ENCODE measurements at places on chromosomes 12 and 14.

- DNase-seq: no peak
Measured at GRCh38 chr14:96173636-96174475, 30.8 kb upstream of the BDKRB2 start.

DNA sequence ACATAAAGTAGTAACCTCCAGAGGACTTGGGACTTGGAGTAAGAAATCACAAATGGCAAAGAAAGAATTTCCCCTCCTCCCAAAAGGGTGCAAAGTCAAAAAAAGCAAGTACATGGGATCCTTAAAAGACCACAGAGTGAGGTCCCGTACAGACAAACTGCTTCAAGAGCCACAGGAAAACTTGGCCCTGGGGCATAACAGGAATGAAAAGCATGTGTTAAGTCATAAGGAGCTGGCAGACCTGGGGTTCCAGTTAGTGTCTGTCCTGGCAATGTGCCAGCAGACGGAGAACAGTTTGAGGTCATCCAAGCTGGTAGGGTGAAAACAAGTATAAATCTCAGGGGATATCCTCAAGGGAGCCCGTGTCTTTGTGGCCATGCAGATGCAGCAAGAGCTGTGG is 73.2 kb downstream of the HSD17B6 start:
- no peak for DNase-seq

DNA sequence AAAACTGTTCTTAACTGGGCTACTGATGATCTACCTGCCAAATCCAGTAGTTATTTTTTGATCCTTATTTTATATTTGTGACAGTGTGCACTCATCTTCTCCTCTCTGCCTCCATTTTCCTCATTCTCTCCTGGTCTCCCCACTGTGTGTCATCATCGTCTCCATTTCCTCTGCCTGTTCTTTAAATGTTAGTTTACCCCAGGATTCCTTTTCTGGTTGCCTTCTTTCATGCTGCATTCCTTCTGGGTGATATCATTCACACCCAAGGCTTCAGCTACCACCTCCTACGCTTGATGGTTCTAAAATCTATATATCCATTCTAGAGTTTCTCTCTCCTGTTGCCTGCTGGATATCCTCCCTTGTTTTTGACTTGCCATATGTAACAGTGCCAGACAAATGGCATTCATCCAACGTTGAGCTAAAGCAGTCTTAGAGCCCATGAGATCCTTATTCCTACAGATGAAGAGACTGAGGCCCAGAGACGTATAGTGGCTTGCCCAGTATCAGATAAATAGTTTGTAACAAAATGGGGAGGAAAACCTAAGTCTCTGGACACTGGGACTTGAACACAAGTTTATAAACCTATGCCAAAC is 109.5 kb downstream of the DIP2B start:
- peak; percentile 62 for DNase-seq

DNA sequence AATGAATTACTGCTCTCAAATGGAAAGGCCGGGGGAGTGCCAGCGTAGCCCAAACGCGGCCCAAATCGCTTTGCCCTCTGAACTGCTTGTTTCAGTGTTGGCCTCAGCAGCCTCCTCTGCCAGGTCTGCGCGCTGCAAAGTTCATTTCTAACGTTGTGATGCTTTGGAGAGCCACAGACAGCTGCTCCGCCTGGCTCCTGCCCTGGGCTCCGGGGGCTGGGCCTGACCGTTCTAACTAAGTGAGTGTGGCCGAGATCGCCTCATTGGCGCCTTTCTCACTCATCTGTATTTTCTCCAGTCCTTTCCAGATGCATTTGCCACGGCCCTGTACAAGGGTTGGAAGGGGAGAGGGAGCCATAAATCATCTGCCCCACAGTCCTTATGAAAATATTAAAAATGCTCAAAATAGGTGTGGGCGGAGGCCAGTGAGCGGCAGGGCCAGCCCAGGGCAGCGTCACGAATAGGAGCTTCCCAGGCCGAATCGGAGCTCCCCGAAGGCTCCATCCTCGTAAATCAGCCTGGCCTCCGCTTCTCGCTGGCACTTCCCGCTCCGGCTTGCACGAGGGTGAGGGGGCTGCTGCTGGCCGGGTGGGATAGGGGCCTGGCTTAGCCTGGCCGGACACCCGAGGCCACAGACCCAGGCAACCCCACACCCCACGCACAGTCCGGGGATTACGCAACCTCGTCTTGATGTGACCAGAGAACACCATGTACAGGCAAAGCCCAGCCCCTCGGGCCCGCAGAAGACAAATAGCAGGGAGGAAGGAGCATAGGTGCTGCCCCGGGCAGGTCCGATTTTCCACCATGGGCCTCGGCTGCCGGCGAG is 196.6 kb upstream of the DIO3 start:
- no peak for DNase-seq

GRCh38 chr12:25397001-25397400 is 146.3 kb upstream of the KRAS start:
- no peak for DNase-seq

GRCh38 chr14:104582005-104582404 is 2.4 kb downstream of the C14orf180 start:
- no peak for DNase-seq

Measured in SW 1271 (cell line).